ENCODE measurements at places on chromosomes 11 and 22. TPM values are rescaled to one million over a fixed set of nuclear protein-coding genes. Genes with fewer than 3 reads are reported as not detected.
A peak's percentile ranks its signal among the peaks of the same experiment; 100 is the strongest.

- DNase-seq = no peak
- no peaks in the 10 kb centered on the region for H3K36me3 ChIP-seq
- H3K4me1 ChIP-seq = no peaks in the 10 kb centered on the region
- H3K4me3 ChIP-seq = no peak overlapping the region
- H3K27ac ChIP-seq = no peak overlapping the region
- H3K27me3 ChIP-seq = no peaks in the 10 kb centered on the region
Measured at GRCh38 chr11:24509114-24509513, 12.3 kb downstream of the LUZP2 start.

GRCh38 chr11:35260342-35260985 lies 121.5 kb downstream of the CD44 start:
- H3K27ac ChIP-seq = no peak overlapping the region
- no peak for DNase-seq
- peaks cover 7% of the 10 kb centered on the region for H3K4me1 ChIP-seq
- H3K36me3 ChIP-seq = no peaks in the 10 kb centered on the region
- no peaks in the 10 kb centered on the region for H3K27me3 ChIP-seq

GRCh38 chr11:122851366-122851966 lies 13.2 kb downstream of the CRTAM start:
- H3K4me1 ChIP-seq = no peaks in the 10 kb centered on the region
- no peaks in the 10 kb centered on the region for H3K27me3 ChIP-seq
- no peak for DNase-seq
- no peaks in the 10 kb centered on the region for H3K36me3 ChIP-seq

- H3K27me3 ChIP-seq = no peaks in the 10 kb centered on the region
- H3K4me1 ChIP-seq = no peaks in the 10 kb centered on the region
- no peak overlapping the region for H3K4me3 ChIP-seq
- no peak for DNase-seq
- H3K27ac ChIP-seq = no peak overlapping the region
Measured at GRCh38 chr11:106988151-106989077, 29.9 kb downstream of the GUCY1A2 start.

- no peak overlapping the region for H3K4me3 ChIP-seq
- DNase-seq = no peak
- H3K27ac ChIP-seq = no peak overlapping the region
Measured at GRCh38 chr11:10225553-10225952, 68.5 kb downstream of the SBF2 start.

The APOL2 gene
- total RNA-seq = 51.6 TPM

DNA sequence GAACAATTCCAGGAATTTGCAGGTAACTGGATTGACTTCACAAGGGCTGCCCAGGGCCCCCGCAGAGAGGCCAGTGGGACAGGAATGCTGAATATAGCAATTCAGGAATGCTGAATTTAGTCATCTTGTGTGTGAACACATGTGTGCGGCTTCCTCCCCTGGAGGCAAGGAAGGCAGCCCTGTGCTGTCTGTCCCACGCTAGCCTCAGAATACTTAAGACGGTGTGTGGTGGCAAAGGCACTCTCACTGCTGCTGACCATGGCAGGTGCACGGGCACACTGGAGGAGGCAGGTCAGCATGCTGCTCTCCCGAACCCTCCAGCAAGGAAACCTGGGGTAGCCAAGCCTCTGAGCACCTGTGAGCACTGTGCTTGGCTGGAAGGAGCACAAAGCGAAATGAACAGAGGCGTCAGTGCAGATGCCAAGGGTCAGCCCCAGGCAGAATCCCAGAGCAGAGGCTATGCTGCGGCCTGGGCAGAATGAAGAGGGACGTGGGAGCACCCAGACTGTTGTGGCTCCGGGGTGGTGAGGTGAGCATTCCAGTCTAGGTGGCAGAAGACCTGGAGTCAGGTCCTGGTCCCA lies 2.7 kb downstream of the GNAZ start:
- peak; percentile 37 for DNase-seq
- H3K27ac ChIP-seq = no peak overlapping the region
- no peaks in the 10 kb centered on the region for H3K36me3 ChIP-seq
- H3K4me3 ChIP-seq = no peak overlapping the region
- H3K4me1 ChIP-seq = no peaks in the 10 kb centered on the region

- no peak overlapping the region for H3K4me3 ChIP-seq
- H3K36me3 ChIP-seq = peaks cover 92% of the 10 kb centered on the region
- no peaks in the 10 kb centered on the region for H3K4me1 ChIP-seq
- H3K27me3 ChIP-seq = no peaks in the 10 kb centered on the region
Measured at GRCh38 chr11:57699813-57700212, 12.2 kb downstream of the MED19 start.

- no peak for DNase-seq
- H3K36me3 ChIP-seq = peaks cover 99% of the 10 kb centered on the region
- H3K27ac ChIP-seq = peak overlapping the region; percentile 37
- no peaks in the 10 kb centered on the region for H3K4me1 ChIP-seq
Measured at GRCh38 chr11:3723014-3723708, 52.0 kb upstream of the CHRNA10 start.

The MYBPC3 gene
- 0.96 TPM for total RNA-seq

The FUT4 gene
- 6.0 TPM for total RNA-seq

GRCh38 chr11:128161994-128162393 lies 425.4 kb downstream of the ETS1 start:
- DNase-seq = no peak
- H3K27me3 ChIP-seq = no peaks in the 10 kb centered on the region
- H3K4me1 ChIP-seq = peaks cover 6% of the 10 kb centered on the region
- no peaks in the 10 kb centered on the region for H3K36me3 ChIP-seq

DNA sequence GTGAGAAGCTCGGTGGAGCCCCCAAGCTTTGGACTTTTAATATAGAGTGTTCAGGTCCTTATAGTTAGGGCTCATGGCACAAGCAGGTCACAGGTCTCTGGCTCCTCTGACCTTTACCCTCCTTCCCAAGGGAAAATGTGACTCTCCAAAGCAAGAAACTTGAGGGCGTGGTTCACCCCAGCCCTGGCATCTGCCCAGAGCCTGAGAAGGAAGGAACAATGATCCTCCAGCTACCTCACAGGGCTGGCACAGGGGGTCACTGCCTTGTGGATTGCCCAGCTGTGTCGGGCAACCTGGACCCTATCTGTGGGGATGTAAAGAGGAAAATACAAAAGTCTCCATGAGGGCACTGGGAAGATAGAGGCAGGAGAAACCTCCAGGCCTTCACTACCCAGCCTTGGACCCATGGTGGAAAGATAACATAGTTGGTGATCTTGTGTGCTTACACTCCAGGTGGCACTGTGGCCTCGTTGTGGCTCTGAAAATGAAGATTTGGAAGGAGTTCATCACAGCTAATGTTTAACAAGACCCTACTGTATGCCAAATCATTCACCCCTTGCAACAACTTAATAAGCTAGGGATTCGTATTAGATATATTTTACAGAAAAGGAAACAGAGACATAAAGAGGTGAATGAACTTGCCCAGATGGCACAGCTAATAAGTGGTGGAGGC lies 3.8 kb upstream of the ZNF195 start:
- H3K4me3 ChIP-seq = no peak overlapping the region
- H3K27ac ChIP-seq = no peak overlapping the region
- no peaks in the 10 kb centered on the region for H3K27me3 ChIP-seq
- H3K36me3 ChIP-seq = no peaks in the 10 kb centered on the region
- DNase-seq = no peak

GRCh38 chr22:46829941-46830715 lies 67.7 kb downstream of the TBC1D22A start:
- DNase-seq = peak; percentile 49
- H3K27ac ChIP-seq = no peak overlapping the region
- H3K4me3 ChIP-seq = no peak overlapping the region

GRCh38 chr22:26570115-26570514 lies 19.8 kb downstream of the TPST2 start:
- DNase-seq = no peak
- peaks cover 32% of the 10 kb centered on the region for H3K4me1 ChIP-seq
- H3K36me3 ChIP-seq = peaks cover 2% of the 10 kb centered on the region
- no peak overlapping the region for H3K27ac ChIP-seq

DNA sequence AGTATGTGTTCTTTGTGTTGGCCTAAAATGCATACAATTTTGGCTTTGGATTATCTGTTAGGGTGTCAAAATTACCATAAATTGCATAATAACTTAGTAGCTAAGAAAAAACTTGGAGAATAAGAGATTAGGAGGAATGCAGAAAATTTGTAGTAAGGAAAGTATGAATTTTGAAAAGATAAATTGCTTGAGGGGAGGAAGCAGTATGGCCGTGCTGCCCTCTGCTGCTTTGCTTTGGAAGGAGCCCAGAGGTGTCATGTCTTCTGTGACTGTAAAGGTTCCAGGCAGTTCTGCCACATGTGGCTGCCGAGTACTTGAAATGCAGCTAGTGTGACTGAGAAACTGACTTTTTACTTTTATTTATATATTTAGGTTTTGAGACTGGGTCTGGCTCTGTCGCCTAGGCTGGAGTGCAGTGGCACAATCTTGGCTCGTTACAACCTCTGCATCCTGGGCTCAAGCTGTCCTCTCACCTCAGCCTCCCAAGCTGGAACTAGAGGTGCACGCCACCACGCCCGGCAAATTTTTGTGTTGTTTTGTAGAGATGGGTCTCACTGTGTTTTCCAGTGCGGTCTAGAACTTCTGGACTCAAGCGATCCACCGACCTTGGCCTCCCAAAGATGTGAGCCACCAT lies 1.8 kb downstream of the ADSL start:
- H3K36me3 ChIP-seq = peaks cover 50% of the 10 kb centered on the region
- no peak overlapping the region for H3K27ac ChIP-seq
- DNase-seq = no peak
- H3K27me3 ChIP-seq = no peaks in the 10 kb centered on the region
- peaks cover 22% of the 10 kb centered on the region for H3K4me1 ChIP-seq
- no peak overlapping the region for H3K4me3 ChIP-seq

- H3K4me3 ChIP-seq = no peak overlapping the region
- DNase-seq = no peak
- peaks cover 10% of the 10 kb centered on the region for H3K4me1 ChIP-seq
- H3K27me3 ChIP-seq = no peaks in the 10 kb centered on the region
- H3K36me3 ChIP-seq = no peaks in the 10 kb centered on the region
Measured at GRCh38 chr22:28674121-28674563, 5.5 kb downstream of the TTC28 start.

DNA sequence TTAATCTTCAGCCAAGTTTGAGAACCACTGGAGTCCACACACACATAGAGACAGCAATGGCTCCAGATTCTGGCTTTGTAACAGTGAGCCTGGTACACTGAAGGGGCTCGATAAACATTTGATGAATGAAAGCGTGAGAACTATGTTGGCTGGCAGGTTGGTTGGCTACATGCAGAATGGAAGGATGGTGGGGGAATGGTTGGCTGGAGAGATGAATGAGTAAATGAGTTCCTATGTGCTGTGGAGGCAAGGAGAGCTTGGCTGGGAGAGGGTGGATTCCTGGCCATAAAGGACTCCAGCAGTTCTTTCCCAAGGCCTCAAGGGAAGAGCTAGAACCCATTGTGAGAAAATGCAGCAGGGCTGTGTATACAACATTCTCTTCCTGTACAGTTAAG lies 168.0 kb upstream of the NECTIN1 start:
- no peak overlapping the region for H3K27ac ChIP-seq
- H3K4me3 ChIP-seq = no peak overlapping the region
- H3K27me3 ChIP-seq = peaks cover 7% of the 10 kb centered on the region
- no peak for DNase-seq
- H3K4me1 ChIP-seq = no peaks in the 10 kb centered on the region

All from upper lobe of right lung (tissue), 1 donor.